ENCODE measurements at places on chromosomes 6 and 20.
A peak's percentile ranks its signal among the peaks of the same experiment; 100 is the strongest.

DNA sequence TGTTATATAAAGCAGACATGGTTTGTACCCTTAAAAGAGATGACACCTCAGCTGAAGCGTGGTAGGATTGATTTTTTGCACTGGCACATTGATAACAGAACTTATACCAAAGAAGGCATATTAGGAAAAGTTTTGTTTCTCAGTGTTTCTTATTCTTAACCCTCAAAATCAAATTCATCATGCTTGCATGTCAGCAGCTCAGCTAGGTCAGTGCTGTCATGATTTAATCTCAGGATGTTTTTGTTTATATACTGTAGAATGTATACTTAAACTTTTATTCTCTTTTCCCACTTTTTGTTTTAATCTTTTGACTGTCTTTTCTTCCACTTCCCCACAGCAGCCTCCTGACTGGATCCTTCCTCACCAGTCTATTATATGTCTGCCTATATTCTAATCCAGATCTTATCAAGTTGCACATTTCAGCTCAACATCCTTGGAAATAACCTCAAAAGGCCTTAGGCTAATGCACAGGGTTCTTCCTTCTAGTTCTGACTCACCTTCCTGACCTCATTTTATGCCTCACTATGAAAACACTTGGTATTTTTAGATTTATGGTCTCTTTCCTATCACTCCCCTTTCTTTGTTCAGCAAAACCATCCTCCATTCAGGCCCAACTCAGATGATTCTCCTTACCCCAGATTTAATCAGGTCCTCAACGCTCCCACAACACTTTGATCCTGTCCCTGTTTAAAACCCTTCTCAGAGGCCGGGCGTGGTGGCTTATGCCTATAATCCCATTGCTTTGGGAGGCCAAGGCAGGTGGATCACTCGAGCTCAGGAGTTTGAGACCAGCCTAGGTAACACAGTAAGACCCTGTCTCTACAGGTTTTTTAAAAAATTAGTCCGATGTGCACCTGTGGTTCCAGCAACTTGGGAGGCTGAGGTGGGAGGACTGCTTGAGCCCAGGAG lies 7.2 kb downstream of the HEBP2 start:
- no peak for DNase-seq

DNA sequence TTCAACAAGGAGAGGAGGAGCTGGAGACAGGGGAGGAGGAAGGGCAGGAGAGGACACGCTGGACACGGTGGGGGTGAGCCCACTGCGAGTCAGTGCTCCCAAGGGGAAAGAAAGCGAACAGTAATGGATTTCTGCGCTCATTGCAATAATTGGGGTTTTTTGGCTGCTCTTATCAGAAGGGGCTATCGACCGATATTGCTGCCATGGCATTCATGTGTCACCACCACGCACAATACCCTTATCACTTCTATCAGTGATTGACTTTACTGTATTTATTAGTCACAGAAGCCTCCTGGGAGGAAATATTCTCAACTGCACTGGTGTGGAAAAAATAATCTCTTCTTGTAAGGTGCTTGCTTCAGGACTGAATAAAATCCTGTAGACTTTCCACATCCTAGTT lies 55.8 kb downstream of the CEP43 start:
- DNase-seq, result no peak

- DNase-seq, result no peak
Measured at GRCh38 chr20:7939663-7940062, 595 bp downstream of the HAO1 start.

DNA sequence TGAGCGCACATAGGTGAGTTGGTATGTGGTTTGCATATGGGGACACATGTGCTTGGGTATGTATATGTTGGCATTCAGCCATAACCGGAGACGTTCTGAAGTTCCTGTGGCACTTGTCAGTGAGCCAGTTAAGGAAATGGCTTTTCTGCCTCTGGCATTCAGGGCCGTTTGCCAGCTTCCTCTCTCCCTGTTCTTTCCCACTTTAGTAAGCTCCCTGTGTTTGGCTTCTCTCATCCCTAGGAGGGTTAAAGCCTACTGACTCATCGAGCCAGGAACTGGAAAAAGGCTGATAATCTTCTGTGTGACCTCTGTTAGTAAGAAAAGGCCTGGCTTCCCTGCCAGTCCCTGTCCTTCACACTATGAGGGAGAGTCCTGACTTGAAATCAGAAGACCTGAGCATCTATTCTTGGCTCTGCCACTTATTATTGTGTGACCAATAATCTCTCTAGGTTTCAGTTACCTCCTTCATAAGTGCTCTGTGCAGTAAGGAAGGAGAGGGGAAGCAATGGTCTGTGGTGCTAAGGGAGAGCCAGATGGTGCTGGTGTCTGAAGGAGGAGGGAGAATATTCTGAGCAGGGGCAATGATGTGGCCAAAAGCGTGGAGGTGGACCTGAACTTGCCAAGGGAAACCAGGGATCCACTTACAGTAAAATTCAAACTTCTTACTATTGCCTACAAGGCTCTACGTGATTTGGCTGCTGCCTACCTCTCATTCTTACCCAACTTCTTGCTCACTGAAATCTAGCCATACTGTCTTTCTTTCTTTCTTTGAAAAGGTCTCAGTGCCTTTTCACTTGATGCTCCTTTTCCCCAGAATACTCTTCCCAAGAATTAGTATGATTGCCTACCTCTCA lies 31.4 kb downstream of the ACSS2 start:
- peak; percentile 95 for DNase-seq

DNA sequence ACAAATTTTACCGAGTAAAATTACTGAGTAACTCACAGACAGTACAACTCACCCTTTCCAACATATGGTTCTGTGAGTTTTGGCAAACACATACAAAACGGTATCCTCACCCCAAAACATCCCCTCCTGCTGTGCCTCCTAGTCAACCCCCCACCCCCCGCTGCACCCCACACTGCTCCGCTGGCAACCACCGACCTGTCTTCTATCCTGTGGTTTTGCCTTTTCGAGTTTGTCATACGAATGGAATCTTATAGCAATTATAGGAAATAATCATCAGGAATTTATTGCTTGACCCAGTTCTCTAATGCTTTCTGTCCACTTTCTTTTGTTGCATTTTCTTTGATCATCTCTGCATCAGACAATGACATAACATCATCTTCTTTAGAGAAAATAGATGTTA lies 312.3 kb downstream of the KIF16B start:
- no peak for DNase-seq

DNA sequence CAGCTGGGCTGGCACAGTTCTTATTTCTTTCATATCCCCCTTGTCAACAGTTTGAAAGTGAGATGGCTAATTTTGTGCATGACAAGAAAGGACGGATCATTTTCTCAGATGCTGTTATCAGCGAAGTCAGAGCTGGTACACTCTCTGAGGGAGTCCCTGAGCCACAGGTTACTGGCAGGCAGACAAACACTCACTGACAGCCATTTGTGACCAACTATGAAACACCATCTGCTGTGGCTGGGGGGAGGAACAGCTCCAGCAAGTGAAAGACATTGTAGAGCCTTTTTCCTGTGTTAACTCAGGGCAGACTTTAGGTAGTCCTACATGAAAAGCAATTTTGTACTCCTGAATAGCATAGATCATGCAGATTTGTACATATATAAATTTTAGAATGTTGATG lies 22.2 kb downstream of the OLIG3 start:
- no peak for DNase-seq

GRCh38 chr6:128336436-128337095 lies 183.8 kb downstream of the PTPRK start:
- DNase-seq, result no peak

DNA sequence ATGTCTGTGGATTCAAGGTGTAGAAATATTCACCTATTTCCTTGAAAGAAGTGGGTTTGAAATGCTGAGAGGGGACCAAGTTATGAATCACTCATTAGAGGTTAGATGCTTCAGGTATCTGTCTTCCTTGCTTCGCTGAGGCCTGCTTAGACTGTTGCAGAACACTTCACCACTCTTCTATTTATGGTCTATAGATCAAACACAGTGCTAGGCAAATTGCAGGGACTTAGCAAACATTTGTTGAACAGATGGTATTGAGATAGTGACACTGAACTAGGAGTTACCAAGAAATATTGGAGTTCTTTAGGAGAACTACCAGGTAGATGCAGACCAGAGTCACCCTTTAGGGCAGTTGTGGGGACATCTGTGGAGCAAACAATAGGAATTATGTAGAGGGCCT lies 123.8 kb downstream of the RFPL4B start:
- DNase-seq, result no peak

- DNase-seq, result no peak
Measured at GRCh38 chr6:80531681-80532619, 425.5 kb downstream of the BCKDHB start.

- no peak for DNase-seq
Measured at GRCh38 chr6:137651178-137651577, 157.0 kb upstream of the OLIG3 start.

DNA sequence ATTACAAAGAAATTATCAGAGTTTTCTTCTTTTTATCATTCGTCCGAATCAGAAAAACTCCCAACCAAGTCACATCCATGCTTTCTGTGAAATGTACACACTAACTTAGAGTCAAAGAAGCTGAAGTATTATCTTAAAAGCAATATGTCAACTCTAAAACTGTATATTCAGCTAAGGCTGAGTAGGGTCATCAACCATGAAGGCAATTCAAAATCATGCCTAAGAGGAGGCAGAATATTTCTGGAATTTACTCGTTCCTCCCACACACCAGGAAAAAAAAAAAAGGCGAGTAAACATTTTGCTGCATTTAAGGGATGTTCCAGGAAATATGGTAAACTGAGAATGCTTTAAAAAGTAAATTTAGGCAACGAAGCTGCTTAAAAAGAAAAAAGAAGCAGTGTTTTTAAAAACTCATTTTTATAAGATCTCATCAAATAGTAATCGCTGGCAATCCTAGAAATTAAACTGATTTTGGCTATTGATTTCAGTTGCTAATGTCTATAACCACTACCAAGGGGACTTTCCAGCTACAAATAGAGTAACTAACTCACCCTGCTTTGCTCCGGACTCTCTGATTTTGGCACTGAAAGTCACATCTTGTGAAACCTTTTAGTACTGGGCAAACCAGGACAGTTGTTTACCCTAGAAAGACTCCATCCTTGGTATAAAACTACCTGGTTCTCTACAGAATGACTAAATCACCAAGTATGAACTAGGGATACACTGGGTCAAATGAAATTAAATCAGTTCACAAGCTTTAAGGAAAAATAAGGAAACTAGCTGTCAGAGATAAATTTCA lies 82.8 kb downstream of the MBOAT1 start:
- no peak for DNase-seq

- DNase-seq, result no peak
Measured at GRCh38 chr6:16471222-16471909, 233.0 kb downstream of the GMPR start.

GRCh38 chr6:67411036-67411435 lies 1224.0 kb upstream of the ADGRB3 start:
- DNase-seq, result no peak

- no peak for DNase-seq
Measured at GRCh38 chr20:10927011-10927583, 253.3 kb upstream of the JAG1 start.

DNA sequence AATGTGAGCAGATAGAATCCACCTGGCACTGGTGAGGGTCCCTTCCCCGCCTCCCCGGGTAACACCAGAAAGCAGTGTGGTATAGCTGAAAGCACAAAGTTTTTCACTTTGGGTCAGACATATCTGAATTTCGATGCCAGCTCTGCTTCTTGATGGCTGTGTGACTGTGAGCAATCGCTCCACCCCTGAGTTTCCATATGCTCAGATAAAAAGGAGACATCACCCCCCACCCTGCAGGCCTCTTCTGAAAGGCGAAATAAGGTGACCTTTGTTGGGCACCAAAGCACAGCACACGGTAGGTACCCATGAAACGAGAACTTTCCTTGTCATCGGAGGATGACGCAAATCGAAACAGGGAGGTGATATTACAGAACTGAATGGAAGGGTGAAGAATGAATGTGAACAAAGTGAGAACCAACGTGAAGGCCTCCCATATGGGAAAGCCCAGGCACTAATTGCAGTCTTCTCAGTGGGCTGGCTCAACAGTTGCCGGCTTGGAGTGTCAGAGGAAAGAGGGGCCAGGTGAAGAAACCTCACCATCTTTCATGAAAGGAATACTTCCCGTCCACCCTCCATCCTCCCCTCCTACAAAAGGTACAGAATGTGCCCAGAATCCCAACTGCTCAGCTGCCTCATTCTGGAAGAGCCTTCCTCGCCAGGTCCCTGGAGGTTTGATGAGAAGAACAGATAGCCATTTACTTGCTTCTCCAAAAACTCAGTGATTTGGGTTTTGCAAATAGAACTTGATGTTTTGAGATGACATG lies 61.8 kb downstream of the NFATC2 start:
- no peak for DNase-seq

DNA sequence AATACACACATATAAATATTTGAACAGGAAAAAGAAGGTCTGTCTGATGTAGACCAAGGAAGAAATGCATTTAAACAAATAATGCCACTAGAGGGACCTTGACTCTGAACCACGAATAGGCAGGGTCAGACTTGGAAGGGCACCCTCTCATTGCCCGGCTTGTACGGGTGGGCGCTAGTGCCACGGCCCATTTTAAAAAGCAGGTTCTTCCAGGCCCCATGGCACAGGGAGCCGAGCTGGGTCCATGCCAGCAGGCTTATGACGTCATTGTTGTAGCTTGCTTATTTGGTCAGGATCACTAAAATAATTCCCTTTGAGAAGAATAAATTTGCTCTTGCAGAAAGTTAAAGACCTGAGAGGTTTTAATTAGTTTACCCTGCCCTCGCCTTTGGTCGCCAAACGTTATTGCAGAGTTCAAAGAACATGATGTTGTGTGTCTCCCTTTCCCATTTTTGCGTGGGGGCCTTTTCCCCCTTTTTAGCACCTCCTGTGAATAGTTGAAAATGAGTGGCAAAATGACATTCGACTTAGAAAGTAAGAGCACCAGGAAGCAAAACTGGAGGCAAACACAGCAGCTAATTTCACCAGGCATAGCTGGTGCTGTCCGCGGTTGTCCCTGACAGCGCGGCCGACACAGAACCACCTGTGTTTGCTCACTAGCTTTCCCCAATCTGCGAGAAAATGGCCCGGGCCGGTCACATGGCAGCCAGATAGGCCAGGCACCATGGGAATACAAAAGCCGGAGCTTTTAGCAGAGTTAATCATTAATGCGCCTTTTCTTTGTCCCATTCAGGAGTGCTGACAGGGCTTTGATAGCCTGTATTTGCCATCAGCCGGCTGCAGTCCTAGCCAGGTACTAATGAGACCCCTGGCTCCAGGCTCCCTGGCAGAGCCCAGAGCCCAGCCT lies 93.8 kb downstream of the FOXA2 start:
- DNase-seq, result no peak

GRCh38 chr6:40788661-40789655 lies 201.8 kb upstream of the LRFN2 start:
- DNase-seq, result no peak

GRCh38 chr6:147509891-147510290 lies 1.4 kb downstream of the SAMD5 start:
- no peak for DNase-seq

Data from NCI-H460 (cell line).